ENCODE measurements at places on chromosomes 6 and 20.

DNA sequence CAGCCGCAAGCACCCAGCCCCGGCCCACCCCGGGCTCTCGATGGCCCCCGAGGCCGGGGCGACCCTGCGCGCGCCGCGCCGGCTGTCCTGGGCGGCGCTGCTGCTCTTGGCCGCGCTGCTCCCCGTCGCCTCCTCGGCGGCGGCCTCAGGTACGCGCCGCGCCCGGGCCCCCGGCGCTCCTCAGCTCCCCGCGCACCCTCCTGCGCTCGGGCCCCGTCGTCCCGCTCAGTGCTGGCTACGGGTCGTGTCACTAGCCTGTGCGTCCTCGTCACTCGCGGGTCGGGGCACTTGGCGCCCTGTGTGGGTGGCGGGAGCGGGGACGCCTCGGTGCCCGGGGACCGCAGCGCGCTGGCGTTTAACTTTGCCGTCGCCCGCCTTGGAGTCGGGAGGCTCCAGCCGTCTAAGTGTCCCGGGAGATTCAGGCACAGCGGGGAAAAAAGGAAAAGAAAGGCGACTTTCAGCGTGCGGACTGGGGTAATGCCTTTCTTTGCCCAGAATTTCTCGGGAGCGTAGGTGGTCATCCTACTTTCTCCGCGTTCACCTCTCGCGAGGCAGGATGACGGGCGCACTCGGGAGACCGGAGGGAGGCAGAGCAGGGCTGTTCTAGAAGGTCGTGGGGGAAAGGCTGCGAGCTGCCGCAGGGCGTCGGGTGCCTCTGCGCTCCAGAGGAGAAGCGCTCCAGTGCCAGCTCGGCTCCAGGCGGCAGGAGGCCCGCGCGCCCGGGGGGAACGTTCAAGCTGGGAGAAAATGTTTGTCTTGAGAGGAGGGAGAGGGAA is 545 bp downstream of the FNDC1 start:
- peak; percentile 41 for DNase-seq

GRCh38 chr20:40704828-40705227 is 15.8 kb upstream of the MAFB start:
- no peak for DNase-seq

DNA sequence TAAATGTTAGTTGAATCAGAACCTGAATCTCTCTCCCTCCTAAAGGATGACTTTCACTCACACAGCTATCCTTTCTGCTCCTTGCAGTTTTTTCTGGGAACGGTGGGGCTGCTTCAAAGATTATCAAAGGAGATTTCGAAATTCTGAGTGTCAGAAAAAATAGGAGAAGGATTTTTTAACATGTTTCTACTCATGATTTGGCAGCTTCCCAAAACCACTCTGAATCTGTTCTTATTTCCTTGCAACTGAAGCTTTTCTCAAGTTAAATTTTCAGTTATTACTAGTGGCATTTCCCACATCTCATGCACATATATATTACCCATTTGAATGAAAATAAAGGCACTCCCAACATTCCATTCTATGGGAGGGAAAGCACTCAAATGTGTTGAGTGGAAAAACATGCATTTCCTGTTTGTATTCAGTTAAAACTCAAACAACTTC is 123.6 kb downstream of the LCA5 start:
- DNase-seq: peak; percentile 19

- peak; percentile 85 for DNase-seq
Measured at GRCh38 chr6:26064619-26065257, 22.5 kb upstream of the HFE start.

- no peak for DNase-seq
Measured at GRCh38 chr6:168292826-168293225, 26.8 kb downstream of the DACT2 start.

GRCh38 chr6:12422848-12423247 is 132.7 kb downstream of the EDN1 start:
- DNase-seq: no peak

DNA sequence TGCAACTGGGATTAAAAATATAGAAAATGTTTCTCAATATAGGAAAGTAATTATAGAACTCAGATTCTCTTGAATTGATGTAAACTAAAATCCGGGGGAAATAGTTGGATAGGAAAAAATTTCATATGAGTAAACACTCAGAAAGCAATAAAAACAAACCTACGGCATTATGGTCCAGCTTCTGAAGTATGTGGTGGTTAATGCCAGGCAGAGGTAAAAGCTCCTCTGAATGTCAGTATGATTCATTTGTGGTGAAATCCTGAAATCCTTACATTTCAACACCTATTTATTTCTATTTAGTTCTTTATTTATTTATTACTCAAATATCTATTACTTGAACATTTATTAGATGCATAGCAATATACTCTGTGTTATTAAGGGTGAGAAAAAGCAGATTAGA is 145.1 kb downstream of the RIMS1 start:
- no peak for DNase-seq

- DNase-seq: no peak
Measured at GRCh38 chr20:52311209-52311794, 119.7 kb upstream of the ZFP64 start.

DNA sequence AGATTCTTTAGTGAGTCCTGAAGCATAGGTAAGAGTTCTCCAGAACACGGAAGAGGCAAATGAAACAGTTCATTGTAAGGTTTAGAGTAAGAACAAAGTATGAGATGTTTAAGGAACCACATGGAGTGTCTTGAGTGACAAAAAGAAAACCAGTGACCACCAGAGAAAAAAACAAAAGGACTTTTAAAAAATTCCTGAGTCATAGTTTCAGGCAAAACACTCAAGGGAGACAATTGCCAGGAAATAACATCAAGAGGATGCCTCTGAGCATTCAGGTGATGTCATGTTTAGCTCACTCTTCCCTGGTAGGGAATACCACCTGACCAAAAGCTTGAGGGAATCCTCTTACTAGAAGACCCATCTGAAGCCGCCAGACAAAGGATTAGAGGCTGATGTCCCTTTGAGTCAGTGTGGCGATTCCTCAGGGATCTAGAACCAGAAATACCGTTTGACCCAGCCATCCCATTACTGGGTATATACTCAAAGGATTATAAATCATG is 110.3 kb downstream of the COL19A1 start:
- DNase-seq: no peak

GRCh38 chr6:46323312-46323965 is 152.7 kb upstream of the ENPP5 start:
- no peak for DNase-seq

DNA sequence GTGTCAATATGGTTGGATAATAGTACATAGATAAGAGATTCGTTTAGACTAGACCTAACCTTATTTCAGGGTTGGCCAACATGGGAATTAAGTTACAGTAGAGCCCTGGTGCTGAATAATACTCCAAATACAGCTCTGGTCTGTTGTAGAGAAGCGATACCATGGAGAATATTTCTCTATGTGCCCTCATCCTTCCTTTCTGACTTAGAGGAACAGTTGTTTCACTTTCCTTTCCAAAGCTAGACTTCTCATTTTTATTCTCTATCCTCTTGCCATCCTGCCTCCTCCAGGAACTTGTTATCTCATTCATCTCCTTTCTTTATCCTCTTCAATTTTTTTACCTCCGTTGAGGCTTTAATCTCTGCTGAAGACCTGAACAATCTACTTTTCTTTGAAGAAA is 68.9 kb downstream of the EDN1 start:
- no peak for DNase-seq

GRCh38 chr6:144797881-144798589 is 512.9 kb downstream of the UTRN start:
- no peak for DNase-seq

- DNase-seq: no peak
Measured at GRCh38 chr6:109460161-109460829, 4.7 kb upstream of the MICAL1 start.

DNA sequence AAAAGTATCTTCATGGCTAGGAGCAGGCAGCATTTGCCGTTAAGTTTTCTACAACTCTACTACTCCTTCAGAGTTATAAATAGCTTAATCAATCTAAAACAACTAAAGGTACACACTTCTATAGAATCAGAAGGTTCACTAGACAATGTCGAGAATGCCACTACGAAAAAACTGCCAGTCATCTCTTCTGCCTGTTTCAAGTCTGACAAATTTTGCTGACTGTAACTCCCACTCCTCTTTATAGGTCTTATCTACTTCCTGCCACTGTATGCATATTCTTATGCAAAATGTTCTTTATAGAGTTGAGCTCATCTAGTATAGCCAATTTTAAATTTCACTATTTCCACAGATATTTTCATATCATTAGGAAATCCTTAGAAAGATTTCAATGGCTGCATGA is 160.1 kb downstream of the EYS start:
- DNase-seq: peak; percentile 13

GRCh38 chr6:43803783-43804549 is 34.0 kb downstream of the VEGFA start:
- no peak for DNase-seq

DNA sequence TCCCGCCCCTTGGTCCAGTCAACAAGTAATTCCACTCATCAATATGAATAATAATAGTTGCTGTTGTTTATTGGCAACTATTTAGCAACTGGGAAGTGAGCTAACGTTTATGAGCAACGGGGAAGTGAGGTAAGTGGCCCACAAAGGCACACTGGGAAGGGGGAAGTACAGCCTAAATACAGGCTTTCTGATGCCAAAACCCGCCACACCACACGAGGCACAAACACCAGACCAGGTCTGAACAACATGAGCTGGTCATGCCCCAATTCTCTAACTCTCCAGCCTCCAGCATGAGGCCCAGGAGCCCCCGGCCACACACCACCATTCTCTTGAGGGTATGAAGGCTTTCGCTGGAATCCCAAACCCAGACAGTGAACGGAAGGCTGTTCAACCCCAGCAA is 50.8 kb downstream of the PREX1 start:
- DNase-seq: no peak

DNA sequence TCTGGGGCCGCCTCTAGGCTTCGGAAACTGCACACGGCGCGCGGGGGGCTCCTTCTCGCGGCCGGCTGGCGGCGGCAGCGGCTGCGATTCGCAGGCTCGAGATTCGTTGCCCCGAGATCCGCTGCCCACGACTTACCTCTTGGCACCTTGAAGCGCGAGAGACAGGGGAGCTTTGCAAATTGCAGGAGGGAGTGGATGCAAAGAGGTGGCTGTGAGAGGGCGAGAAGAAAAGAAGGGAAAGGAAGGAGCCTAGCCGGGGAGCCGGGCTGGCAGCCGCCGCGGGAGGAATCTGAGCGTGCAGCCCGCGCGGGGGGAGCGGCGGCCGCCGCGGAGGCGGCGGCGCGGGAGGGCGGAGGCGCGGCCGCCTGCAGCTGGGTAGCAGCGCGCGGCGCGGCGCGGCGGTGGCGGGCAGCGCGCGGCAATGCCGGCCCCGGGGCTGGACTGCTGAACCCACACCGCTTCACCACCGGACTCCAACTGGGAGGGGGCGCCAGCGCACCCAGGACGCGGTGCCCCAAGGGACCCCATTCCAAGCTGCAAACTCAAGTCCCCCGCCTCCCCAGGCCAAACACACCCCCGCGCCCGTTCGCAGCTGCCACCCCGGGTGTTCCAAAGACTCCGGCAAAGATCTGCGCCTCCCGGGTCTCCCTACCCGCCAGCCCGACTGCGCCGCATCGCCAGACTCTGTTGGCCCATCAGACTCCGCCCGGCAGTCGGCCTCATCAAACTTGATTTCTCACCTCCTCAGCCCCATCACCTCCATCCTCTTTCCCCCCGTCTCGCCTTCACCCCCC is 44.2 kb upstream of the SUPT3H start:
- peak; percentile 47 for DNase-seq

- DNase-seq: no peak
Measured at GRCh38 chr20:3696745-3697587, 15.2 kb upstream of the ADAM33 start.

DNA sequence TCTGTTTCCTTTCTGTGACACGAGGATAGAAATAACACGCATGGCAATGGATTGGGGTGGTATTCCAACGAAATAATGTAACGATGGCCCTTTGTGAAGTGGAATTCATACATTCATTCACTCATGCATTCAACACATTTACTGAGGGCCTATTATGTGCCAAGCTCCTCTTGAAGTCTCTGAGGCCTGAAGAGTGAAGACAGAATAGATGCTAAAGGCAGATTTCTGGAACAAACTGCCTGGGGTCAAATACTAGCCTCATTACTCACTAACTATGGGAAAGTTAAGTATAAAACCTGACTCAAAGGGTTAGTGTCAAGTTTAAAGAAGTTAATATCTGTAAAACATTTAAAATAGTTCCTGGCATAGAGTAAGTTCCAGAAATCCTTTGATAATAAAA is 279.6 kb upstream of the SULF2 start:
- DNase-seq: no peak

DNA sequence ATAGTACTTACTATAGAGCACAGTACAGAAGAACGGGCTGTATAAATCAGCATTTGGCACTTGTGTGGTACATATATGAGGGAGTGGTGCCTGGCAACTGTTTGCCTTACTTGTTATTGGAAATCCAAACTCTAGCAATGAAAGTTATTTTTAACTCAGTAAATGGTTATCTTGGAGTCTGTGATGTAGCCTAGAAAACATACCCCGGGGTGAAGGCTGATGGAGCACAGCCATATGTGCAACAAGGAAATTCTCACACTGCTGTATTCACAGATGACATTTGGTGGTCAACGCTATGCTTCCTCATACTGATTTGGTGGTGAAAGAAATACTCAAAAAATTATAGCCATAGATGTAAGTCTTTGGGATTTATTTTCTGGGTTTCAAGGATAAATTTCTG is 807.5 kb upstream of the FLRT3 start:
- DNase-seq: no peak

GRCh38 chr6:47070461-47070860 is 28.3 kb upstream of the ADGRF1 start:
- DNase-seq: no peak

DNA sequence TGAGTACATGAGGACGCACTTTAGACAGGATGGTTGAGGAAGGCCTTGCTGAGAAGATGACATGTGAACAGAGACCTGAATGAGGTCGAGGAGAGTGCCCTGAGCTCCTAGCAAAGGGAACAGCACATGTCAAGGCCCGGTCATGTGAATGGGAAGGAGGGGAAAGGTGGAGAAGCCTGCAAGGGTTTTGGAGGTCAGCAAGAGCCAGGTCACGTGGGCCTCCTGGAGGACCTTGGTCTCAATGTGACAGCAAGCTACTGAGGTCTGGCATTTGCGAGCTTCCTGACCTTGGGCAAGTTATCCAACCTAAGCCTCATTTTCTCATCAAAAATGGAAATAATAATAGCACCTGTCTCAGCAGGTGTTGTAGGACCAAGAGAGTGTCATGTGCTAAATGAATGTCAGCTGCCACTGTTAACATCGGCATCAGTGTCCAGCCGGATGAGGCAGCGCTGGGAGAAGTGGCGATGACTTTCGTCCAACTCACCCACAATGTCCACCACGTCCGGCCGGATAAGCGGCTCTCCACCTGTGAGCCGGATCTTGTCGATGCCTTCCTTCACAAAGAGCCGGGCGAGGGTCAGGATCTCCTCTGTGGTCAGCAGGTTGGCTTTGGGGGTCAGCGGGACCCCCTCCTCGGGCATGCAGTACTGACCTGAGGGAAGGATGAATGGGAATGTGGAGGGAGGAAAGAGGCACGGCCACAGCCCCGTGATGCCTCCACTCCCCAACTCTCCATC is 8.9 kb downstream of the MOCS1 start:
- DNase-seq: no peak

- DNase-seq: no peak
Measured at GRCh38 chr6:16420337-16420714, 181.9 kb downstream of the GMPR start.
